Activated CD4-positive, alpha-beta T cell treated with anti-CD3 and anti-CD28 coated beads, Interleukin-2, Interleukin-6, amounts not matched to agents 100 ng/mL and 50 ng/mL, durations not matched to agents 16 hours and 8 hours (primary cell): ENCODE measurements at places on chromosomes 7 and 10.

DNA sequence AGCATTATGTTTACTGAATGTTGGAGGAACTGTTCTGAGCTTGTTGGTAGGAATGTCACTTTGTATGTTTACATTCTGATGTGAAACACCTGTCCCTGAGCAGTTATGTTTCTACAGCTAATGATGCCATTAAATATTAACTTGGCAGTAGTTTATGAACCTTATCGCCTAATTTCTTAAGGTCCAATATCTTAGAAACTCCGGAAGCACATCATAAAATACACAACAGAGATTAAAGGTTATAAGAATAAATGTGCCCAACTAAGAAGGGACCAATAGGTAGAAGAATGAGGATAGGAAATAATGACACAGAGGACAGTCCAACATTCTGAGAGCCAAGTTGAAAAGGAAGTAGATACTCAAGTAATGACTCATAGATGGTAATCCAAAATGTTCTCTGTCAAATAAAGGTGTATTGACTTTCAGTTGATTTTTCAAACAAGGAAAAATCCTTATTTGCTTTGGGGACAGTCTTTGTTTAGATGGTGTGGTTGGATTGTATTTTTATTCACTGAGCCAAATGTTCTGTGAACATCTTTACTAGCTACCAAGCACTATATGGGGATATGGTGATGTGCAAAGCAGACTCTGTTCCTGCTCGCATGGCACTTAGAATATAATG is 31.9 kb downstream of the LCOR start:
- peak; percentile 37 for DNase-seq

DNA sequence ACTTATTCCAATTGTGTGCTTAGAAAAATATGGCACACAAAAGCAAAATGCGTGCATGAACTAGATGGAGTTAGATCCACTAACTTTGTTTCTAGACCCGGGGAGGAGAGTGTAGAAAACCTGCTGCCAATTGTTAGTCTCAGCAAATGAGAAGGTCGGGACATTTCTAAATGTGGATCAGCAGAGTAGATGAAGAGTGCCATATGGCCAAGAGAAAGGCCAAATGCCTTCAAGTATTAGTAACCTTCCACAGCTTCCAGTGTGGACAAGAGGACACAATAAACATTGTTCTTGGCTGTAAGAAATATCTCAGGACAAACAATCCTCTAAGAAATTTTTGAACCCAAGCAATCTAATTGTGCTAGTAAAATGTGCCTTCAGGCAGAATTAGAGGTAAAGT is 690.3 kb downstream of the REEP3 start:
- no peak for DNase-seq

GRCh38 chr7:125644109-125644508 is 714.5 kb upstream of the POT1 start:
- DNase-seq: no peak

DNA sequence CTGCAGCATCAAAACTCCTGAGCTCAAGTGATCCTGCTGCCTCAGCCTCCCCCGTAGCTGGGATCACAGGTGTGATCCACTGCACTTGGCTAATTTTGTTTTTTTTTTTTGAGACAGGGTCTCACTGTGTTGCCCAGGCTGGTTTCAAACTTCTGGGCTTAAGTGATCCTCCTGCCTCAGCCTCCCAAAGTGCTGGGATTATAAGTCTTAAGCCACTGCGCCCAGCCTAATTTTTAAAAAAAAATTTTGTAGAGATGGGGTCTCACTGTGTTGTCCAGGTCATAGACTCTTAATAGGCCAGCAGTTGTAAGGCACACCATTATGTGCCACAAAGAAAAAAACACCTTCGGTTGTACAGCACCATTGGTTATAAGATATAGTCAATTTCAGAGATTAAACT is 122.4 kb downstream of the MAPK8 start:
- no peak for DNase-seq

- no peak for DNase-seq
These were observed 439 bp downstream of the IQUB start for GRCh38 chr7:123533929-123534382.

GRCh38 chr7:149197675-149198074 is 2.3 kb downstream of the ZNF282 start:
- DNase-seq: no peak

- no peak for DNase-seq
These were observed 126.9 kb downstream of the CXCL12 start for GRCh38 chr10:44258019-44258418.

DNA sequence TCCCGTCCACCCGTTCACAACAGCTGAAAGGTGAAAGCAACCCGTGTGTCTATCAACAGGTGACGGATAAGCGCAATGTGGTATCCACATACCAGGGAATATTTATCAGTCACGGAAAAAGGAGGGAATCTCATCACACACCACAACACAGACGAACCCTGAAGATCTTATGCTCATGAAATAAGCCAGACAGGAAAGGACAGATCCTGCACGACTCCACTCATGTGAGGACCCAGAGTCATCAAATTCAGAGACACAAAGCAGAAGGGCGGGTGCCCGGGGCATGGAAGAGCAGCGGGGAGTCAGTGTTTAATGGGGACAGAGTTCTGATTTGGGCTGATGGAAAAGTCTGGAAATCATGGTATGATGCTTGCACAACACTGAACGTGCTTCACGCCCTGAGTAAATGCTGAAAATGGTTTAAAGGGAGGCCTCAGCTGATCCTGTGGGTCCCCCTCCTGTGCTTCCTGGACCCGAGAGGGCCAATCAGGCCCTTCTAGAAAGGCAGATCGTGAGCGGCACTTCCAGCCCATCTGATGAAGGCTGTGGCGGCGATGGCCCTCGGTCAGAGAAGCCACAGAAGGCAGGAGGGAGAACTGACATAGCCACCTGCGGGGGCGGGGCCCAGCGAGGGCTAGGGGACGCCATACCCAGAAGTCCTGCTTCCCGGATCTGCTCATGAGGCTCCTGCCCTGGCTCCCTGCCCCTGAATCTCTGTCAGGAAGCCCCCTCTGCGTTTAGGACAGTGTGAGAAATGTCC is 19.1 kb downstream of the WDR86 start:
- no peak for DNase-seq

- no peak for DNase-seq
These were observed 41.9 kb downstream of the ADAMTS14 start for GRCh38 chr10:70714245-70714644.

GRCh38 chr10:90846746-90847145 is 11.1 kb downstream of the HTR7 start:
- DNase-seq: no peak

DNA sequence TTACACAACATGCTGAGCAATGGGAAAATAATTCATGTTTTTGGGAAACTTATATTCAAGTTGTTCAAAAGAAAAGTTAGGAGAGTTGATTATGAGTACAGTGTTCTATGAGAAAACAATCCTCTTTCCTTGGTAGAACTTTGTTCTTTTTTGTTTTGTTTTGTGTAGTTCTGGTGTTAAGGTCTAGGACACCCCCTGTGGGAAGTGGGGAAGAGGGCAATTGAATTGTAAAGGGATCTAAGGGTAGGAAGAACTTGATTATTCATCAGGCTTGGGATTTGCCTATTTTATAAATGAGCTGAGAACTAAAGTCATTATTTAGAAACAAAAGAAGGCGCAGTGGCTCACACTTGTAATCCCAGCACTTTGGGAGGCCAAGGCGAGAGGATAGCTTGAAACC is 25.9 kb upstream of the CDK13 start:
- no peak for DNase-seq

DNA sequence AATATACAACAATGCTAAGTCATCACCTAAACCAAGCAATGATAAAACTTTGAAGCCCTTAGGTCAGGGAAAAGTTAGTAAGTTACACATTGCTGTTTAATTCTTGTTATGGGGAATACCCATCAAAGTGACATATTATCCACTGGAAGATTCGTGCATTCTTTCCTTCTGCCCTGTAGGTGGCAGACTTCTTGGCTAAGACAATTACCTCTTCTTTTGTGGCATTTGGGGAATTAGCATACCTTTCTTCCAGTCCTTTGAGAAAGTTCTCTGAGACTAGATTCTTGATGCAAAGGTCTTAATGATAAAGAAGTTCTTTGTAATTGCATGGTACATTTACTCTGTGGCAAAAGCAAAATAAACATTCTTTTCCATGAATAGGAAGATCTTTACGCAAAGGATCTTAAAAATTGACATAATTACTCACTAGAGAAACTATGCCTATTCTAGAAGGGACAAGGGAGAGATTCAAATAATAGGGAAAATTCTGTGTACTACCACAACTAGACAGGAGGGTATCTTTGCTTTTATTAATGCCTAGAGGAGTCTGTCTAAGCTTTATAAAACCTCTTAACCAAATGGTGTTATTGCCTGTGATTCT is 395.9 kb downstream of the GRM8 start:
- DNase-seq: peak; percentile 13

DNA sequence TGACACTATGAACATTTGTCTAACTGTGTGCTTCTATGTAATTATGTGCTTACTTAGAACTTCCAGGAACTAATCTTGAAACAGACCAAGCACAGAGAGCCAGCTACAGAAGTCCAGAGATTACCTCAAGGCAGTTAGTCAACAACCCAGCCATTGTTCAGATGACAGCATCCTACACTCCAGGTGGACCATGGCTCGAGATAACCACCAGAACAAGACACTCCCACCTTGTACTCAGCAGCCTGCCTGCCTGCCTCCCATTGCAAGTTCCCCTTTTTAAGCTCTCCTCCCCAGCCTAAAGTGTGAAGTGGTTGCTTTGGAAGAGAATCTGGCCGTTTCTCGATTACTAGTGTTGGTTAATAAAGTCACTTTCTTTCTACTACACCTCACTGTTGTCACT is 1080.6 kb upstream of the LRRN3 start:
- DNase-seq: no peak

GRCh38 chr10:3869036-3869435 is 84.0 kb upstream of the KLF6 start:
- DNase-seq: peak; percentile 70
